ENCODE measurements at places on chromosomes 7 and 10.

GRCh38 chr10:42422911-42423310, 215.5 kb downstream of the ZNF33B start:
- DNase-seq = no peak

DNA sequence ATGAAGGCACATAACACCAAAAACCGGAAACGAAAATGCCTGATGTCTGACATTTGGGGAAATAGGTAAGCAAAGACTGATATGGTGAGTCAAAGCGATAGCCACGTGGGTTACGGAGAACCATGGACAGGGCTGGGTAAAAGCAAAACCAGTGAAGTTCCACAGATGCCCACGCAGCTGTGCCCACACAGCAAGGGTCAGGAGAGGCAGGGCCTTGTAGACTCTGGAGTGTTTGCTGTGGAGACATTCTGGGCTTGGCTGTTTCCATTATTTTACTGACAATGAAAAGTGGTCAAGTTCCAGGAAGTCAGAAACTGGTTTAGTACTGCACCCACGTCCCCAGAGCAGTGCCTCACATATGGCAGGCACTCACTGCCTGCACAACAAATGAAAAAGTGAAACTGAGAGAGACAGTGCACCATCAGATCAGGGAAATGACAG, 148.7 kb downstream of the ZMYND11 start:
- no peak for DNase-seq

DNA sequence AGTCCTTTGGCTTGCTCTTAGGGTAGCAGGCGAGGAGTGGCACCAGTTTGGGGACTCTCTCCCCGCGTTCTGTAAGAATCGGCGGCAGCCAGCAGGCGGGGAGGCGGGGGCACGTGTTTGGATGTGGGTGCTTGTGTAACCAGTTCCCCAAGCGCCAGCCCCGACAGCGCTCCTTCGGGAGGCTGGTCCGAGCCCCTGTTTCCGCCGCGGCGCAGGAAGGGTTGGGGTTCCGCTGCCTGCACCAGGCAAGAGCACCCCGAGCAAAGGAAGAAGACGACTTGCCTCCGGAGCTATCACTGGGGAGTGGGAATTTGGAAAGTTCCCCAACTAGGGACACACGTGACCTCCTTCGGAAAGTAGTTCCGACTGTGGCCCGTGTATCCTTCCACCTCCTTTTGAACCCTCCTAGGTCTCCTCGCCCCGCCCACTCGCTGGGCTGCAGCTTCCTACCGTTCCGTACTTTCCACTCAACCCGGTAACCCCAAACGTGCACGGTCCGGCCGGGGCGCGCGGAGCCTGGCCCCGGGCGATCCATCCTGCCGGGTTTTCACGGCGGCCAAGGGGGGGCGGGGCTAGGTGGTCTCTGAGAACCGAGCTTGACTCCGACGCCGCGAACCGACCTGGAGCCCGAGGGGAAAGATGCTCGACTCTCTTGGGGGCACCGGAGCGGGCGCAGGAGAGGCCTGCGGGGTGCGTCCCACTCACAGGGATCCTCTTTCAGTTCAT, 1.2 kb downstream of the KLLN start:
- peak; percentile 99 for DNase-seq

- no peak for DNase-seq
Observed at GRCh38 chr10:1368842-1369171, 312.6 kb downstream of the WDR37 start.

- no peak for DNase-seq
Observed at GRCh38 chr7:145434811-145435210, 599.0 kb upstream of the TPK1 start.

- no peak for DNase-seq
Observed at GRCh38 chr7:36795451-36796021, 71.2 kb upstream of the AOAH start.

GRCh38 chr10:73840056-73840402, 28.6 kb upstream of the NDST2 start:
- DNase-seq = no peak

GRCh38 chr7:103420857-103421384, 25.1 kb downstream of the SLC26A5 start:
- no peak for DNase-seq

- DNase-seq = no peak
Observed at GRCh38 chr10:62631241-62631640, 173.3 kb upstream of the ADO start.

DNA sequence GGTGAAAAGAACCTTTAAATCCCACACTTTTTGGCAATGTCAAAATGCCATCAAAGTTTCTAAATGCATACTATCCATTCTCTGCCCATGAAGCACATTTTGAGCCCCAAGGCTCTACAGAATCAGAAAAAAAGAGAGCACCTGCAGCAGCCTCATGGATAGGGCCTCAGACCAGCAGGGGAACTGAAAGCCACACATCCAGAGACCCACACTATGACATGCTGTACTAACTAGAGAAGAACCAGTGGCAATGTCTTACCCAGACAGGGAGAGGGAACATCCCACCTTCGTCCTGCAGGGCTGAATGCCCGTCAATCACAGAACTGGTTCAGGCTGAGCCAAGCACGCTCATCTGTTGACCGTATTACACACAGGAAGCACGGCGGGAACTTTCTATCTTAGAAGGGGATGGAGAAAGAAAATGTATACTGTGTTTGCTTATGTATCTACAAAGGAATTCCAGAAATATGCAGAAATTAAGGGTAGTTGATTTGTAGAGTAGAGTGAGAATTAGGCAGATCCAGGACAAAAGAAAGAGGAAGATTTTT, 237.2 kb downstream of the GLI3 start:
- no peak for DNase-seq

GRCh38 chr7:56028942-56029630, 22.2 kb downstream of the PSPH start:
- DNase-seq = no peak

GRCh38 chr7:51316666-51317581, at the start of gene COBL:
COBL (minus strand) TSS chr7:51316809; CDS start chr7:51316633, 176 bp downstream.
- no peak for DNase-seq

DNA sequence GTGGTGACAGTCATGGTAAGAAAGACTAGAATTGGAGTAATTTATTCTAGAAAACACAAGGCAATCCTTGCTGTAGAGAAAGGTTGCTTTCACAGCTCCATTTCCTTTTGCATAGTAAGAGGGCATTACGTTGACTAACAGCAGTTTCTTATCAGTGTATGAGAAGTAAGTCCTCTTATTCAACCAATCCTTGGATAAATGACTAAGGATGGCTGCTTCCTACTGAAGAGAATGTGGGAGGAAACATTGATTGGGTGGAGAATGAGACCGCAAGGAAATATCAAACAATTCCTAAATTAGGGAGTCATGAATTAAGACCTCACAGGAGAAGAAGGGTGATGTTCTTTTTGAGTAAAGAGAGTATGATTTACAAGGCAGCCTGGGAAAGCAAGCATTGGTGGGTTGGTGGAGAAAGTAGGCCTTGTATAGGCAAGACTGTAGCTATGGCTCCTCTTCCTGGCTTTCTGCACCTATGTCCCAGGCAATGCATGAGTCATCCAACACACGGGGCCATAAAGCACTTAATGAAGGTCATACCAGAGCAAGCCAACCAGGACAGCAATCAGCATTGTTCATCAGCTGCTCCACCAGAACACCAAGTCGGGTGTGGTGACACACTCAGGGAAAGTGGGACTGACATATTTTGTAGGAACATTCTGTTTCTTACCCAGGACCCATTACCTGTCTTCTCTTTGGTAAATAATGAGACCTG, 5.6 kb downstream of the MGAM start:
- no peak for DNase-seq

GRCh38 chr10:7590271-7590670, 76.5 kb downstream of the ITIH5 start:
- DNase-seq = no peak

DNA sequence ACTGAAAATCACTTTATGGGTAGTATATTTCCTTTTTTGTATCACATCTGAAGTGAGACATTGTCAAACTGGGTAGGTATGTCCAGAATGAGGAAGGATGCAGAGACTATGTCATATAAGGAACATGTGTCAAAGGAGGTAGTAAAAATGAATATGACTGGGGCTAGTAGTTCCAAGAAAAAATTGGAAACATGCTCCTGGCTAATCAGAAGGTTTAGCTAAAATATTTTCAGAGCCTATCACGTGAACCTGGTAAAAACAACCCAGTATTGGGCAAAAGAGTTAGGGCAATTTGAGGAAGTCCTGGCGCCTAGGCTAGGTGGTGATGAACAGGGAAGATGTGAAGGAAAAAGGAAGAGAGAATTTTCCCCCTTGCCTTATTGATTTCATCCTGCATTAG, 26.4 kb downstream of the ENTPD1 start:
- no peak for DNase-seq

- DNase-seq = no peak
Observed at GRCh38 chr7:122984021-122984420, 11.5 kb downstream of the TAS2R16 start.

- DNase-seq = no peak
Observed at GRCh38 chr7:116122972-116123595, 87.3 kb upstream of the TES start.

DNA sequence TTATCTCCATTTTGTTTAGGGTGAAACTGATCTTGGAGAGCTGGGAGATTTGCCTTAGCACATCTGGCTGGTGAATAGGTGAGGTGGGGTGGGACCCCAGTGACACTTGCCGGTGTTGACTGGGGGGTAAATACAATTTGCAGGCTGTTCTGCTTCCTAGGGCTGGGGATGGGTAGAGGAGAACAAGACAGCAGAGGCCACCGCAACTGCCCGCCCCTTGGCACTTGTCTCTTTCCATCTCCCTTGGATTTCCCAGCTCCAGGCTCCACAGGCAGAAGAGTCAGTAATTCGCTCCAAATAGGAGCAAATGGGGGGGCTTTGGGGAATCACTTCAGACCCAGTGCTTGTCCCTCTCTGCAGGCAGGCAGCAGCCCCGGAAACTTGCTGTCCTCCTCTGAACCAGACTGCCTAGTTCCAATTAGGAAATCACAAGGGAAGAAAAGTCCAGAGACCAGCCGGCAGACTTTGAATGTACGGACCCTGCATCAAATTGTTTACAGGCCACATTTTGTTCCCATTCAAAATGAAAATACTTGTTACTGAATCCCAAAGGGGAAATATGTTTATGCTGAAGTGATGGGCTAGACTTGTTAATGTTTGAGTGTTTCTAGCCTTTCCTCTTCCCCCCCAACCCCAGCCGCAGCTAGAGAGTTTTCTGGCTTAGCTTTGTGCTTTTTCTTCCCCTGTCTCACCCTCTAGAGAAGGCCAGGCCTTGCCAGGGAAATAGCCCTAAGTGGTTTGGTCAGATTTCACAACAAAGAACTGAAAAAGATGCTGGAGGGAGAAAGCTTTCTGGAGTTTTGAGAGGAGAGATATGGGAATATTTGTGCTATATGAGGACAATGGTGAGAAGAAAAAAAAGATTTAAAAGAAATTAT, 10.0 kb upstream of the INPP5F start:
- no peak for DNase-seq

DNA sequence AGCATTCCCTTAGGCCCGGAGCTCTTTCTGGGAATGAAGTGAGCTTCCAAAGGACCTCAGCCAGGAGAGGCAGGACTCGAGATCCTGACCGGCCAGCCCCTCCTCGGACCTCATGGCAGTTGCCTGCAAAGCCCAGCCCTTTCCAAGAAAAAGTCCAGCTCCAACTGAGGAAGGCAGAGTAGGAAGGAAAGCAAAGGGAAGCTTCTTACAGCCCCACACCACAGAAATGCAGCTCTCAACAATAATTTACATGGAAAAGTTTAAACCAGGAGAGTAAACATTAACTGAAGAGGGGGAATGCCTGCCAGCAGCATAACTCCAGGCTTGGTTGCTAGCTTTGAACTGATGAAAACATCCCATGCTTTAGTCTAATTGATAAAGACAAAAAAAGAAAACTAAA, 153.9 kb upstream of the PFKP start:
- no peak for DNase-seq

DNA sequence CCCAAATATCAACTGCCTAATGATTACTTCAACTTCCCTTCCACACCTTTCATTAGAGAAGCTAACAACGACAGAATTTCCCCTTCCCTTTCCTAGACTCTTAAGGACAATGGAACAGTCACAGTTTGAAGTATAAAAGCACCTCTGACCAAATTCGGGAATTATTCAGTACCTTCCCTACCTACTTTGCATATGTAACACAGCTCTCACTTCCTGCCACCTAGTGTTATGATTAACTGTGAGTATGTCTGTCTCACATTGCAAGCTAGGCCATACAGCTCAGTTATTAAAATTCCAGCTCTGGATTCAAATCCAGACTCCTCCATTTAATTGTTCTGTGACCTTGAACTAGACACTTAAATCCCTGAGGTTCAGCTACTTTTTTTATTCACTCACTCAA, 44.8 kb upstream of the HPSE2 start:
- no peak for DNase-seq

- DNase-seq = no peak
Observed at GRCh38 chr7:130491841-130492522, at the start of gene MEST. MEST (plus strand) TSS chr7:130492085; CDS start chr7:130492314, 229 bp downstream.

DNA sequence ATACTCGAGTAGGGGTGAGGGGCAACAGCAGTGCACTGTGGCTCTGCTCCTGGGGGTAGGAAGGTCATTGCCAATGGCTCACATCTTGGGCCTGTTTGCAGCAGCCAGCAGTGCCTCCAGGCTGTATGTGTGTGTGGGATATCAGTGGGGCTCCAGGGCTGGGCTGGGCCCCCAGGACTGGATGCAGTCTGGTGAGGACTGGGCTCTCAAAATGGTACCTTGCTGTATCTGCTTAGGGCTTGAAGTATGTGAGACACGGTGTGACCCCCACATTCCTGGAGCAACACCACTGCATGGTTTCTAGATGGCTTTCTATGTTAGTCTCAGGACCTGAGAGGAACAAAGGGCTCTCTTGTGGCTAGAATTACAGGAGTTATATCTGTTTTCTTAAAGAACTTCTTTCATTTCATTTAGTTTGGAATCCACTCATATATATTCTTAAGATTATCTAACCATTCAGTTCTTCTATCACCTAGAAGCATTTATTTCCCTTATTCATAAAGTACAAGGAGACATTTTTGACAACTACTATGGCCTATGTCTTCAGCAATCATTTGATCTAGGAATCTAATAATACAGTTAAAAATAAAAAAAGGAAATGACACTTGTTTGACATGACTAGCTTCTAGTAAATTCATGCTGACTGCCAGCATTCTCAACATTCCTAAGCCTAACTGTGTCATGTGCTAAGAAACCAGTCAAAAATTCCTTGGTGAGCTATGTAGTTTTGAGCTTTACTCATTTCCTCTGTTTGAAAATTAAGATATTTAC, 443.2 kb upstream of the SEMA3A start:
- no peak for DNase-seq

- DNase-seq = peak; percentile 60
Observed at GRCh38 chr7:47392241-47392759, 189.6 kb downstream of the TNS3 start.

Data from tibial artery (tissue), 4 donors.